ENCODE measurements at places on chromosomes 12 and 14. TPM values are rescaled to one million over a fixed set of nuclear protein-coding genes. Genes with fewer than 3 reads are reported as not detected.
A peak's percentile ranks its signal among the peaks of the same experiment; 100 is the strongest.

KLRK1 gene
- 0.24 TPM for polyA plus RNA-seq

GRCh38 chr14:104515059-104515810, 64.3 kb upstream of the C14orf180 start:
- no peak for DNase-seq

DNA sequence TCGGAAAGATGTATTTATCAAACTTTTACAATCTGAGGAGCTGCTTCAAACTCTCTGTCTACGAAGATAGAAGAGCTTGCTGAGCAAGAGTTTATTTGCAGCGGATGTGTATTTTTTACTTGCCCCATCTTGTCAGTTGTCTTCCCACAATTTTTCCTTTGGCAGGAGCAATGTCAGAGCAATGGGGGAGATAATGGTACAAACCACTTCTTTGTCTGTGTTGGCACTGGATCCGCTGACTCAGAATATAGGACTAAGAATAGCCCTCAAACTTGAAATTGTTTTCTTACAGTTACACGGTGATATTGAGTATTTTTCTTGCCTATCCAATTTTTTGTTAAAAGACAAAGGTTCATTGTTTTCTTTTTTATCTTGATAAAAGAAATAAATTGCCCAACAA, 27.6 kb downstream of the HELB start:
- no peak for DNase-seq

GRCh38 chr12:80412343-80412953, 31.6 kb upstream of the PTPRQ start:
- peak; percentile 39 for DNase-seq

All from left renal cortex interstitium (tissue), 4 donors.